LoVo (cell line): ENCODE measurements at places on chromosomes 11 and 22.

DNA sequence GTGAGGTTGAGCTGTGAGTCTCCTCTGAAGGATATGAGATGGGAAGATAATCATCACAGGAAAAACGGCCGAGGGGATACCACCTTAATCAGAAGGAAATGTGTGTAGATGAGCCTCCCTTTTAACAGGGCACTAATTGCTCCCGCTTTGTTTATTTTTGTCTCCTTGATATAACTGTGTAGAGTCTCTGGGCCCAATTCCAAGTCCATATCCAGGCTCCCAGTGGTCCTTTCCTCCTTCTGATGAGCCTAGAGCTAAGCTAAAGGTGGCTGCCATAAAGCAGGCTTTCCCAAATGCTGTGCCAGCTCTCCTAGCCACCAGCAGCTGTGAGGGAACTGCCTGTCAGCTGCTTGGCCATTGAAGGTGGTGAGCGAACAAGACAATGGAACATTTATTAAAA lies 17.1 kb upstream of the CCDC90B start:
- no peak for DNase-seq

DNA sequence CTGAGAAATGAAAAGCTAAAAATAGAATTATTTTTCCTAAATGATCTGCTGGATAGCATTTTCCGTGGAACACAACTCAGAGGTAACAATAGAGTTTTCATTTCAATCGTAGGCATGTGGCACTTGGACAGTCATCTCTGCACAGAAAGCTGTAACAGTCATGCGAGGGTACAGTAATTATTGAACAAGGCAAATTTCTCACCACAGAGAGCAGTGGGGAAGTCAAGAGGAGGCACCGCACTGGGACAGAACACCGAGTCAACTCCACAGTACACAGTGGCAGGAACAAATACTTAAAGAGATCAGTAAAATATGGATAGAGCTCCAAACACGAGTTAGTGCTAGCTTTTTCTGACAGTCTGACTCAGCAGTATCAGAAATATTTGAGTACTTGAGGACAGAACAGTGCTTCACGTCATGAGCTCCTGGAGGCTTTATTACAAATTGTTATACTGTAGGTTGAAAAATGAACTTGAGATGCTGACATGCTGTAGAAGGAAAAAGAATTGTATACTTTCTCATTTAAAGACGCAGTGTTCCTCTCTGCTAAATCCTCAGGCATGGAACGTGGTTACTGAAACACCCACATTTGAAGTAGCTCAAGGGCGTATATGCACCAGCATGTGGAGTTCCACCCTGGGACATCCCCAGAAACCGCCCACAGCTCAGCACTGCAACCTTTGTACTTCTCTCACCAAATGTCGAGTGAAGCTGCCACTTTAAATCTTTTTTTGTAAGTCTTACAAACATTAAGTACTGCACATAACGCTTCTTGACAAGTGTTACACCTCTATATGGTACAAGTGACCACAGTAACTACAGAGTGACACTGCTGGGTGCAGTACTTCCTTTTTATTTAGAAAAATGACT lies 27.4 kb upstream of the YPEL1 start:
- DNase-seq, result no peak

DNA sequence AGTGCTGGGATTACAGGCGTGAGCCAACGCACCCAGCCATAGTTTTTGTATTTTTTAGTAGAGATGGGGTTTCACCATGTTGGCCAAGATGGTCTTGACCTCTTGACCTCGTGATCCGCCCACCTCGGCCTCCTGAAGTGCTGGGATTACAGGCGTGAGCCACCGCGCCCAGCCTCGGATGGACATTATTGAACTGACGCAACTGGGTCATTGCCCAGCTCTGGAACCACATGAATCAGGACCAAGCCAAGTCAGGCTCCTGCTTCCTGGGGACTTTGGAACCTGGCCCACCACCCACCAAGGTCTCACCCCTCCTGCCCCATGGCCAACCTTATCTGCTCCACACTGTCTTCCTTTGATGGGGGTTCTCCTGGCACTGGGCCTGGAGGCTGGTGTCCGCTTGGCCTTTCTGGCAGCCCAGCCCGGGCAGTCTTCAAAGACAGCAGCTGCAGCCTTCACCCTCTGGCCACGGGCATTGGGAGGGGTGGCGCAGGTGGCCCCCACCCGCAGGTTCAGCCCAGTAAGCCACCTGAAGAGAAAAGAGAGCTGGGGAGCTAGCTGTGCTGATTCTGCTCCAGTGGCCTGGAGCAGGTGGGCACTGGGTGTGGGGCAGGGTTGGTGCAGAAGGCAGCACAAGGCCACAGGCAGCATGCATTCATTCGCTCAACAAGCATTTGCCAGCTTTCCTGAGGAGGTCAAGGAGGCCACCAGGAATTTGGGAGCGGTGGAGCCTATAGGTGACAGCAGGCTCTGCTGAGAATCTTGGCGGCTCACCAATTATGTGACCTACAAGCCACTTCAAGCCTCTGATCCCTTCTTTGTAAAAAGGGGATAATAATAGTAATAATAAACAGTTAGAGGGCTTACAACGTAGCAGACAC lies 5.7 kb downstream of the CHADL start:
- DNase-seq, result peak; percentile 9

DNA sequence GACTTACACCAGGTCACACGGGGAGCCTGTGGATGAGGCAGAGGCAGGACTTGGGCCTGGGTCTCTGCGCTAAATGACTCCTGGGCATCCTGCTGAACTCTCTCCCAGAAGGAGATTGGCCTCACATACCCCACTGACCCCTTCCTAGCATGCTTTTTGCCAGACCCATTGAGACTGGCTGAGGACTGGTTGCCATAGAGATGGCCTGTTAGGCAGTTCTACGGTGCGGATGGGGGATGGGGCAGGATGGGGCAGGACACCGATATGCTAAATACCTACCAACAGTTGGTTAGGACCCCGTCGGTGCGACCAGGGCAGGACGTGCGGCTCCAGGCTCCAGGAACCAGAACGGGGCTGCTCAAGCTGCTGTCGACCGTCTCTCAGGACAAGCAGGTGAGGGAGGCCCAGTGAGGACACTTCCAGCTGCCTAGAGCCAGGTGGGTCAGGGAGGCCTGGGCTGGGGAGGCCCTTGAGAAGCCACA lies at the start of gene TSGA10IP:
Gene TSGA10IP (plus strand): TSS at position 51 of the 482 bp plus-strand sequence. CDS start 196 bp downstream, at position 247.
- DNase-seq, result no peak

DNA sequence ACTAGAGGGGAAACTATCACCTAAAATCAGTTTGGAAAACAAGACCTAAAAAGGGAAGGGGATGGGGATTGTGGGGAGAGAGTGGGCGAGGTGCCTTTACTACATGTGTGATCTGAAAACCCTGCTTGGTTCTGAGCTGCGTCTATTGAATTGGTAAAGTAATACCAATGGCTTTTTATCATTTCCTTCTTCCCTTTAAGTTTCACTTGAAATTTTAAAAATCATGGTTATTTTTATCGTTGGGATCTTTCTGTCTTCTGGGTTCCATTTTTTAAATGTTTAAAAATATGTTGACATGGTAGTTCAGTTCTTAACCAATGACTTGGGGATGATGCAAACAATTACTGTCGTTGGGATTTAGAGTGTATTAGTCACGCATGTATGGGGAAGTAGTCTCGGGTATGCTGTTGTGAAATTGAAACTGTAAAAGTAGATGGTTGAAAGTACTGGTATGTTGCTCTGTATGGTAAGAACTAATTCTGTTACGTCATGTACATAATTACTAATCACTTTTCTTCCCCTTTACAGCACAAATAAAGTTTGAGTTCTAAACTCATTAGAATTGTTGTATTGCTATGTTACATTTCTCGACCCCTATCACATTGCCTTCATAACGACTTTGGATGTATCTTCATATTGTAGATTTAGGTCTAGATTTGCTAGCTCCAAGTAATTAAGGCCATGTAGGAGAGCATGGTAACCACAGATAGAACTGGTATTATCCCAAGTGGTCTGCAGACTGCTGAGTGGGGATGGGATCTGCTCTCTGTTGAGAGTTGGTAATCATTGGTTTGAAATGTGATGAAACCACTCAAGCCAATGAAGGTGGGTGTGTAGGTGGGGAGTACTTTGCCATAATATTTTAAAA lies 3.6 kb downstream of the NEAT1 start:
- peak; percentile 83 for DNase-seq

GRCh38 chr11:133898031-133898769 lies 52.9 kb upstream of the SPATA19 start:
- DNase-seq, result no peak

DNA sequence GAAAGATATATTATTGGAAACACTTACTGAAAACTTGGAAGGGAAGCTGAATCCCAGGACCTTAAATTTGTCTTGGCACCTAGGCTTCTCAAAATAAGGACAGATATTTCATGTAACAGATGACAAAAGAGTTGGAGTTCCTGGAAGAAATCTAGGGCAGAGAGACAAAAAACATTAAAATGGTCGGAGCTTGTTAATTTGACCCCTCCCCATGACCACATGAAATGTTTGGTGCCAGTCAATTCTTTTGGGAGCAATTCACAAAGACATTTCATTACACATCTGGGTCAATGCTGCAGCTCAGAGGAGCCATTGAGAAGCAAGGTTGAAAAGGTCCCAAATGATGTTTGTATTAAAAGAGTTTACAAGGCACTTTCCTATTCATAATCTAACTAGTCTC lies 162.0 kb upstream of the GUCY1A2 start:
- no peak for DNase-seq

GRCh38 chr11:104763930-104764709 lies 134.1 kb downstream of the CASP12 start:
- DNase-seq, result no peak

- DNase-seq, result no peak
Observed at GRCh38 chr22:28548406-28548805, 131.2 kb downstream of the TTC28 start.

DNA sequence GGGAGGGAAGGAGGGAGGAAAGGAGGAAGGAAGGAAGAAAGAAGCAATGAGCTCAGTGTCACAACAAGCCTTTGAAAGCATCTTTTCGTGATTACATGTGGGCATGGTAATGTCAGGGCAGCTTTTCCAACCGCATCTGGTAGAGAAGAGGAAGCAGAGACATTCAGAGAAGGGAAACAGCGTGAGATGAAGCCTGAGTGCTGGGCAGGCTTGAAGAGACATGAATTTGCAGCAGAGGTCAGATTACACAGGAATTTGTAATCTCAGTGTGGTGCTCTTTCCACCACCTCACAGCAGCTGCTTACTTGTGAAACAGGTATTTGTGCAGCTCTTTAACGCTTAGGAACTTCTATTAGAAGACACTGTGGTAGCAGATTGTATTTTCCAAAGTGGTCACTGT lies 289.5 kb upstream of the C11orf87 start:
- DNase-seq, result no peak

GRCh38 chr22:43995057-43995685 lies 28.9 kb upstream of the PARVB start:
- DNase-seq, result no peak
